GM19239 (cell line): ENCODE measurements at places on chromosomes 12 and 14.
A peak's percentile ranks its signal among the peaks of the same experiment; 100 is the strongest.

DNA sequence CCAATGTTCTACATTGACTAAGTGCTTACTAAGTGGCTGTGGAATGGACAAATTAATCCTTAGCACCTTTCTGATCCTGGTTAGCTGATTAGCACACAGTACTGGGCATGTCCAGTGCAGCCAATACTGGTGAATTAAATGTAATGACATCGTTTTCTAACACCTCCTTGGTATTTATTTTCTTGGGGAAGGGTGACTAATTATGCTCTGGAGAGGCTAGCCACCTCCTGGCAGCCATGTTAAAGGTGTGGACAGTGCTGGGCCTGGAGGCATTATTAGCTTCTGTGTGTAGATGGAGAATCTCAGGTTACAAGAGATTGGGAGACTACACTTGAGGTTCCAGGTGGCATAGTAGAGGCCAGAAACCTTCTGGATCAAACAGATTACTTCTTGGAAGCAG, 230.9 kb upstream of the DDHD1 start:
- DNase-seq = no peak

DNA sequence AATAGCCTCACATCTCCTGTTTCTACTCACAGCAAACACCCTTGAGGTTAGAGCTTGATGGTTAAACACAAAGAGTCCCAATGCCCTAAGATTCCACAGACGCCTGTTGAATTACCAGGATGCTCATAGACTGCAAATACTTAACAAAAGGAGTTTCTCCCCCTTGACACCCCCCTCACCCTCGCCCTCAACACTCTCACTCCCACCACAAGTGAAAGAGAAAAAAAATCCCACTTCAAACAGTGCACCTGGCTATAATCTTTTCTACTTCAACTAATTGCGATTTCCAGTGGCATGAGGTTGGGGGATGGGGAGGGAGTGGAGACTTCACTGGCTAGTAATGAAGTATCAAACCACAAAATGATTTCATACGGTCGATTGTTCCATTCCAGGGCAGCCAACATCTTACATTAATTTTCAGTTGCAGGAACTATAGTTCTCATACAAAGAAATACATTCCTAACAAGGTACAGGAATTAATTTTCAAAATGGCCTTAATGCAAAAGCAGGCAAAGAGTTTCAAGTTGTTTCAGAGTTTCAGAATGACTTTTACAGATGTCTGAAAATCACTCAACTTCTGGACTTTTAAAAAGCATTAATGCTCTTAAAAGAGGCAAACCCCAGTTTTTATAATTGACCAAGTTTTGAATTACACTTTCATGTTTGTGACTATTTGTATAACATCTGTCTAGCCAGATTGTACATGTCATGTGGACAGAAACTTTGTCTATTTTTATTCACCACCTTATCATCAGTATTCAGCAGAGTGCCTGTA, 390.7 kb downstream of the C12orf75 start:
- DNase-seq = no peak

GRCh38 chr14:76761136-76761959, at the start of gene VASH1:
Gene VASH1 (plus strand): TSS chr14:76761468. CDS start chr14:76762822, 1,354 bp downstream.
- peak; percentile 93 for DNase-seq

- no peak for DNase-seq
These were observed 129.8 kb upstream of the PPFIA2 start for GRCh38 chr12:81888961-81889360.

- no peak for DNase-seq
These were observed 170.1 kb upstream of the FKBP4 start for GRCh38 chr12:2624543-2625288.
